ENCODE measurements at places on chromosomes 7 and 10.

DNA sequence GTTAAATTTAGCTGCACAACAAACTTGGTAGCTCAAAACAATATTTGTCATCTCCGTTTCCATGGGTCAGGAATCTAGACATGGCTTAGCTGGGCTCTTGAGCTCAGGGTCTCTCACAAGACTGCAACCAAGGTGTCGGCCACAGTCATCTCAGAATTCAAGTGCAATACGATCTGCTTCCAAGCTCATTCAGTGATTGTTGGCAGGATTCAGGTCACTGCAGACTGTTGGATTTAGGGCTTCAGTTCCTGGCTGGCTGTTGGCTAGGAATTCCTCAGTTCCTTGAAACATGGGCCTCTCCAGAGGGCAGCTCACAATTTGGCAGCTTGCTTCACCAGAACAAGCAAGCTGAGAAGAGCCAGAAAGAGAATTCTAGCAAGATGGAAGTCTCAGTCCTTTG is 17.5 kb upstream of the CHST3 start:
- DNase-seq = no peak

GRCh38 chr10:118173296-118173695 is 126.6 kb upstream of the RAB11FIP2 start:
- DNase-seq = no peak

- no peak for DNase-seq
Measured at GRCh38 chr10:352476-353235, 217.4 kb downstream of the ZMYND11 start.

GRCh38 chr10:20247891-20248708 is 431.9 kb downstream of the PLXDC2 start:
- no peak for DNase-seq

- DNase-seq = no peak
Measured at GRCh38 chr7:19610194-19610943, 98.5 kb downstream of the POLR1F start.

DNA sequence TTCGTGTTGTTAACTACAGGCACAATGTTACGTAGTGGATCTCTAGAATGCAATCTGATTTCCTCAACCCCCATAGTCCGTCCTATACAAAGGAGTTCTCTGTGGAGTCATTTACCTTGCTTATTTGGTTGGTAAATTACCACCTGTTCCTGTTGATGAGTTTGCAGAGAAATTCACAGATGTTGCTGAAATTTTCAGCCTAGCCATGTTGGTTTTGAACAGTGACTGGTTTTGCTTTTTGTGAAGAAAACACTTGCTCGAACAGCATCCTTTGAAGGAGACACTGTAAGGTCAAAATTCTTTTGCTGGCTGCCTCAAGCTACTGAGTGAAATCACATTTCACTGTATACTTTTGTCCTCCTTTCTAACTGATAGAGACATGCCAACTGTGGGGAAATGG is 15.4 kb upstream of the PRKCQ start:
- no peak for DNase-seq

- DNase-seq = no peak
Measured at GRCh38 chr10:52284416-52285013, 29.6 kb upstream of the DKK1 start.

- no peak for DNase-seq
Measured at GRCh38 chr7:153413540-153414287, 638.5 kb upstream of the DPP6 start.

DNA sequence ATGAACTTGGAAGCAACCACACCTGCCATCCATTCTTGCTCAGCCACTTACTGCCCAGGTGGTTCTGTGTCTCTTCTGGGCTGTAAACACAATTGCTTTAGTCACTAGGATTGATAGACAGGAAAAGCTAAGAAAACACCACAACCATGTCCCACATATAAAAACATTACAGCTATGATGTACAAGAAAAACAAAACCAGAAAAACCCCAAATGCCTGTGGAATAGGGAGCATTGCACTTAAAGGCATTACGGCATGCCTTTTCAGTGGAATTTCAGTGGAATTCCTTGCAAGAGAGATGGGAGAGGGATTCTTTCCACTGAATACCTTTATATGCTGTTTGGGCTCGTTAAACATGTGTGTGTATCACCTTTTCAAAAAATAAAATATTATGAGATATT is 44.2 kb upstream of the GPR26 start:
- no peak for DNase-seq

GRCh38 chr7:4725014-4725849 is 43.1 kb downstream of the FOXK1 start:
- DNase-seq = no peak

- no peak for DNase-seq
Measured at GRCh38 chr10:88840104-88840503, 11.5 kb downstream of the ANKRD22 start.

- no peak for DNase-seq
Measured at GRCh38 chr7:10083766-10084165, 889.9 kb upstream of the PHF14 start.

Measured in endothelial cell (in vitro differentiated cells).